ENCODE measurements at places on chromosomes 11 and 22.

- no peak for DNase-seq
These were observed 84.6 kb downstream of the ETS1 start for GRCh38 chr11:128502726-128503125.

- no peak for DNase-seq
These were observed 25.4 kb downstream of the ATG13 start for GRCh38 chr11:46642627-46643335.

DNA sequence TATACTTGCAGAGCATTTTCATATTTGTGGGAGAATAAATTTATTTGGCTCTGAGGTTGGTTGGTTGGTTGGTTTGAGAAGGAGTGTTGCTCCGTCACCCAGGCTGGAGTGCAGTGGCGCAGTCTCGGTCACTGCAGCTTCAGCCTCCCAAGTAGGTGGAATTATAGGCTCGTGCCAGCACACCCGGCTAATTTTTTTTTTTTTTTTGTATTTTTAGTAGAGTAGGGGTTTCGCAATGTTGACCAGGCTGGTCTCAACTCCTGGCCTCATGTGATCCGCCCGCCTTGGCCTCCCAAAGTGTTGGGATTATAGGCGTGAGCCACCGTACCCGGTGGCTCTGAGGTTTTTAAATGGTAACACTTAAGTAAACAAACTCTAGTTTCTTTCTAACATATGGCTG is 161.1 kb downstream of the TEAD1 start:
- DNase-seq: no peak

- DNase-seq: no peak
These were observed 28.8 kb upstream of the RRM1 start for GRCh38 chr11:4065601-4066377.

- DNase-seq: no peak
These were observed 18.2 kb upstream of the TXNRD2 start for GRCh38 chr22:19959587-19960490.

DNA sequence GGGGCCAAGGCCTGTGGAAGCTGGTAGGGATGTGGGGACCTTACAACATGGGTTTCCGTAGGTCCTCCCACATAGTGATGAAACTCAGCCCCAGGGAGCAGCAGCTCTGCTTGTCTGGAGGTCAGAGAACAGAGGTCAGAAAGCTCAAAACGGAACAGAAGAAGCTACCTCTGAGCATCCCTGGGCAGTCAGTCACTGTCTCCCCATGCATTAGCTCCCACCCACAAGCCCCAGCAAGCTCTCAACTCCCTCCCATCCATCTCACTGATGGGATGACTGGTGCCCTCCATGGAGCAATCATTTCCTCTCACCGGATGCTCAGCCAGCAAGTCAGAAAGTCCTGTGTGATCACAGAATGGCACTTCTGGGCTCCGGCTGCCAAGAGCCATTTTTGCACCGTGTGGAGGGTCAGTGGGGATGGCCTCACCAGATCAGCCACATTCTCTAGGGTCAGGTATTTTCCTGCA is 1.9 kb downstream of the TPP1 start:
- no peak for DNase-seq

- no peak for DNase-seq
These were observed at the start of gene PDGFB for GRCh38 chr22:39244496-39245129. TSS of gene PDGFB (minus strand) at chr22:39244982. CDS start at chr22:39243963, 1,019 bp downstream.

DNA sequence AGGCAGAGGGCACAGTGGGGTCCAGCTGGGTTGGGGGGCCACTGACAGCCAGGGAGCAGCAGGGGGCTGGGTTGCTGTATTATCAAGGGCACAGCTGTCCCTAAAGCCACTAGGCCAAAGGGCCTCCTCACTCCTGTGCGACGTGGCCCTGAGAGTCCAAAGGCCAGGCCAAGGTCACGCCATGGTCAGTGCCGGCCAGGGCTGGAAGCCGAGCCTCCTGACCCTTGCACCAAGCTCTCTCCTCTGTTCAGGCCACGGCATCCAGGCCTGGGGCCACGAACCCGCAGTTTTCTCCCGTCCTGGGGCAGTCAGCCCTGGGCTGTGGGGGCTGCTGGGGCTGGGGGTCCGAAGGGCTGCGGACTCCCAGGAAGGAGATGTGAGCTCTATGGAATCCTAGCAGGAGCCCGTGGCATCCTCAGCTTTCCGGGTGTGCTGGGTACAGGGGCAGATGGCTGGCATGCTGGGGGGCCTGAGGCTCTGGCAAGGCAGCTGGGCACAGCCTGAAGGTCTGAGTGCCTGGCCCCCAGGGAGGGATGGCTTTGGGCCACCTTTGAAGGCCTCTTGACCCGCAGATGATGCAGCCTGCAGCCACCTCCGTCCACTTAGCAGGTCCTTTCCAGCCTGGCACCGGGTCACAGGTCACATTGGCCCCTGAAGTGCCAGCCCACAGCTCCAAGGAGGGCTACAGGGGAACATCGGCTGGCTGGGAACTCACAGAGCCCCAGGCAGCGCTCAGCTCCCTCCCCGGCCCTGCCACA is 17.3 kb upstream of the PPARA start:
- no peak for DNase-seq

DNA sequence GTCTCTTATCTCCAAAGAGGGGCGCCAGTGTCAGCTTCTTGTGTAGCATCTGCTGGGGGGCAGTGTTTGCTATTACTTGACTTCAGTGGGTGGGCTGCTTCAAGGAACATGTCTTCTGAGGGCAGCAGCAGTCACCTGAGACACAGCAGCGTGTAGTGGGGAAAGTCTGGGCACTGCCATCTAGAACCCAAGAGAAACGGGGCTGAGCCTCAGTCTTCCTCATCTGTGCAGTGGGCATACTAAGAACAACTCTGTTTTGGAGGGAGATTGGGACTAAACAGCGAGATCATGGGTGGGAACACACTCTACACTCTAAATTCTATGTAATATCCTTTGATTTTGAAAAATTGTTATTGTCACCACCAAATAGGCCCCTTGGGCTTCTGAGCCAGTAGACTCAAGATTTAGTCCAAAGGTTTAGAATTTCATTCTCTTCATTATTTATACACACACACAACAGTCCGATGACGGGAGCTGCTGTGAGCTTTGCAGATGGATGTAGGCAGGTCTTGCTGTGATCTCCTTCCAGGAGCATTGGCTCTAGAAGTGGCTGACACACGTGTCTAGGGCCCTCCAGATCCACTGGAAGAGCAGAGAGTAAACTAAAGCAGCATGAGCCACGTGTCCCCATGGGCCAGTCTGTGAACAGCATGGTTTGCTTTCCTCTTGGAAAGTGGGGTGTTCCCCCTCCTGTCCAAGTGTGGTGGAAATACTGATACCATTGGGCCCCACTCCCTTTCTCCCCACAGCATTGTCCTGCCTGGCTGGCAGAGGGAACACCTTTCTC is 51.8 kb downstream of the TRAF6 start:
- DNase-seq: no peak

DNA sequence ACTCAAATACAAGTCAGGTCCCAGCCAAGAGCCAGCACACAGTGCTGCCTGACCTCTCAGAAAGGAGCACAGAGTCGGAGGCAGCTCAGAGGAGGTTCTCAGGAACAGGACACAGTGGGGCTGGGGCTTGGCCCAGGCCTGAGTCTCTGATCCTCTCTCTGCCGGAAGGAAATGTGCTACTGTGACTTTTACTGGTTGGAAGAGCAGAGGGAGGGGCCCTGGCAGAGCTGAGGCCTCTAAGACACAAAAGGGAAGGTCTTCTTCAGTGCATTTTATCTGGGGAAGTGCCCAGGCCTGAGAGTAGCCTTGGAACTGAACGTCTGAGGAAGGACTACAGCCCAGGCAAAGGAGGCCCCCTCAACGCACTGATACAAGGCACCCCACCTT is 16.2 kb upstream of the CASTOR1 start:
- DNase-seq: no peak

DNA sequence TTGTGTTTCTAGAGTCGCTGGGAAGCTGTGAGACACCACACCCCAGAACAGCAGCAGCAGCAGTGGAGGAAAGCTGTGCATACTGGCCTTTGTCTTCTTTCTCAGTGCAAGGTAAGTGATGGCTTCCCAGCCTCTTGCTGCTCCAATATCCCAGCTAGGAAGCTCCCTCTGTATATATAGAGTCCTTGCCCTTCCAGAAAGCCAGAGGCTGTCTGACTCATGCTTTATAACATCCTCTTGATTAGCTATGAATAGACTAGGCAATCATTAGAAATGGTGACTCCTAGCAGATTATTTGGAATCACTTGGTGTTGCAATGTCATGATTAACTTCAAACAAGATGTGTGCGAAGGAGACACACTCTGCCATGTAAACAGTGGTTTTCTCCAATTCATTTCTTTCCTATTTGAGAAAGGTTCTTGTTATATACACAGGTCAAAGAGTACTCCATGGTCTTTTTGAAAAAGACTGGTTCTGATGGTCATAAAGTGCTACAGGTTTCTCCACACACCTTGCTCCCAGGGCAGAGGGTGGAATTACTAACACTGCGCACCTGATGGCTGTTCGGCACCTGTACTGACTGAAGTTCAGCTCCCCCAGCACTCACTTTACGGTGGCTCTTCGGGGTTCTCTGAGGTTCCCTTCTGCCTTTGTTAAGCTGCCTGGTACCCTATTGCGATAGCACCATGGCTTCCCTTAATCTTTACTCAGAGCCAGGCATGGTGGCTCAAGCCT is at the start of gene MMP1:
Gene MMP1 (minus strand): TSS at position 149 of the 735 bp plus-strand sequence. CDS start 68 bp downstream, at position 81.
- no peak for DNase-seq

- no peak for DNase-seq
These were observed 33.1 kb upstream of the PICALM start for GRCh38 chr11:86101941-86102407.

GRCh38 chr11:36390963-36391471 is 94.9 kb downstream of the PRR5L start:
- DNase-seq: no peak

DNA sequence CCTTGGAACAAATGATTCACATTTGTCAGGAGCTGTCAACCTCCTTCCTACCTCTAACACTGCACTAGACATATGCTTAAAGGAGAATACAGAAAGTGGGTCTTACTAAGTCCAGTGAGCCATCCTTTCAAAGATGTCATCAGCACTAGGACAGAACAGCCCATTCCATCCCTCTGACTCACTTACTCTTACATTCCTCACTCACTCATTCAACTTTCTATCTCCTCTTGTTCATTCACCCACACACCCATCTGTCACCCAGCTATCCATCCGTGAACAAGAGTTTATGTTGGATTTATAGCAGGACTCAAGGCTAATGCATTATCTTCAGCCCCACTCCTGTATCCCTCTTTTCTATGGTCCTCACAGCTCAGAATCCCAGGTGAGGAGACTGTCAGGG is 9.1 kb downstream of the INSC start:
- no peak for DNase-seq

DNA sequence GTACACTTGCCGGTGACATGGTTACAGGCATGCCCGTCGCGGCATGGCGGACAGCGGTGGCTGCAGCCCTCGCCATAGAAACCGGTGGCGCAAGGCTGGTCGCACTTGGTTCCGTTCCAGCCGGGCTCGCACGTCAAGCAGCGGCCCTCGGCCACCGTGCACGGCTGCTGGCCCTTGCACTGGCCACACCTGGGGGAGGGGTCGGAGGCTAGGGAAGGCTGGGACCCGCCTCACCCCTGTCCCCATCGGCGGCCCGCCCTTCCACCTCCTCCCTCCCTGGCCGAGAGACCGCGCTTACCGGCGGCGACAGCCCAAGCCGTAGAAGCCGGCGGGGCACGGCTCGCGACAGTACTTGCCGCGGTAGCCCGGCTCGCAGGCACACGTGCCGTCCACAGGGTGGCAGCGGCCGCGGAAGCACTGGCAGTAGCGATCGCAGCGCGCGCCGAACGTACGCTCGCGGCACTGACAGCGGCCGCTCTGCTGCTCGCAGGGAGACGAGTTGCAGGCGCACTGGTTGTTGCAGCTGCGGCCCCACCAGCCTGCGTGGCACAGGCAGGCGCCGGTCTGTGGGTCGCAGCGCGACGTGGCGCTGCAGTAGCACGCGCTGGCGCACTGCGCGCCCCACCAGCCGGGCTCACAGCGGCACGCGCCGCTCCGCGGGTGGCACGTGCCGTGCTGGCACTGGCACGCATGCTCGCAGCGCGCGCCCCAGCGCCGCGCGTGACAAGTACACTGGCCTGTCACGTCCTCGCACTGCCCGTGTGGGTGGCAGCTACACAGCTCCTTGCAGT is 6.7 kb downstream of the SCARF2 start:
- peak; percentile 56 for DNase-seq

DNA sequence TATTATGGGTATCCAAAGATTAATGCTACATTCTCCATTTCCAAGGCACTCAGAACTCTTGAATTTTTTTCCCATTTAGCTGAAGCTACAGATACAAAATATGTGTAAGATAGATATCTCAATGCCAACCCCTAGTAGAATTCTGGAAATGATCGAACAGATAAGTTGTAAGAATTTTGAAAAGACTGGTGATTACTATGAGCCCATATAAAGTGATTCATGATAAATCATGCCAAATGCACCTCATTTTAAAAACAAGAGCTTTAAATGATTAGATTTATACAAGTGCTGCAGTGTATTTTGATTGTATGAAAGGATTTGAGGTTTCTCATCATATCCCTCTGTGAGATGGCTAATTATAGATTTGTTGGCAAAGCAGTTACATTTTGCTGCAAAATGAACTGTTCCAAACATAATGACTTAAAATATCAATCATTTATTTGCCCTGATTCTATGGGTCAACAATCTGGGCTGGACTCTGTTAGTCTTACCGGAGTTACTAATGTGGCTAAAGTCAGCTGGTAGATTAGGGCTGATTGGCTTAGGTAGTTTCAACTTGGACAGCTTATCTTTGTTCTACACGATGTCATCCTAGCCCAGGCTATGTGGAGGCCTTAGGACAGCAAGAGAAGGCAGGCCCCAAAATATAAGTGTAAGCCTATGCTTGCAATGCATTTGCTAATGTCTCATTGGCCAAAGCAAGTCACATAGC is 3.4 kb downstream of the OR10V1 start:
- no peak for DNase-seq

DNA sequence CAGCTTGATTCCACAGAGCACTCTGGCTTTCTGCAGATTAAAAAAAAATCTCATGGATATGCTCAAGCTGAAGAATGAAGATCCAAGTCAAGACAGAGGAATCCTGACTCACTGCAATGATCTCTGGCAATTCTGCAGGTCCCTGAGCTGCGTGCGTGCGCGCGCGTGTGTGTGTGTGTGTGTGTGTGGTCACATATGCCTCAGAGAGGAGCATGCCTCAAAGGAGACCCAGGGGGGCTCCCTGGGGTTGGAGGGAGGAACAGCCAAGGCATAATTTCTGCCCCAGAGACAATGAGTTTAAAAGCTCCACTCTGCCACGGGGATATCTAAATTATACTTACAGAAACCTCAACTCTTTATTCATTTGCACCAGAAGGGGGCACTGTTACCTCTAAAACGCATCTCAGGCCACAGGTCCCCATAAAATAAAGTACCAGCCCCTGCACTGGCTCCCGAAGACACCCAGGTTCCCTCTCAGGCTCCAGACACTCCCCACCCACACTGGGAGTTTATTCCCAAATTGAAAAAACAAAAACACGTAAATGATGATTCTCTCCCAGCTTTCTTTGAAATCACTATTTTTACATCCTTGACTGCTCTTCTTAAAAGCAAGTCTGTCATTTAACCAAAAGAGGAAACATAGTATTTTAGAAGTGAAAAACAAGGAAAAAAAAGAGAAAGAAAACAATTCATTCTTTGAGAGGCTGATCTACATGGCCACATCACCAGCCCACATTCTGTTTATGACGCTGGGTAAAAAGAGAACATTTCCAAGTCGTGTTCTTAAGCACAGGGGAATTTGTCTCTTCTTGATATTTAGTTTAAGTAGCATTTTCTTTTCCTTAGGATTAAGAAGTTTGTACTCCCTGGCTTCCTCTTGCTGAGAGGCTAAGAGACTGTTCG is 401.0 kb downstream of the LARGE1 start:
- no peak for DNase-seq

- no peak for DNase-seq
These were observed at the start of gene P2RX6 for GRCh38 chr22:21014726-21015465. TSS of gene P2RX6 (plus strand) at chr22:21015165. CDS start at chr22:21015175, 10 bp downstream.

GRCh38 chr11:118313242-118313641 is 8.7 kb downstream of the CD3E start:
- no peak for DNase-seq
